Activated naive CD8-positive, alpha-beta T cell treated with anti-CD3 and anti-CD28 coated beads for 36 hours (primary cell): ENCODE measurements at places on chromosomes 5 and 9.

- DNase-seq: no peak
Observed at GRCh38 chr5:16980983-16981382, 44.9 kb upstream of the MYO10 start.

DNA sequence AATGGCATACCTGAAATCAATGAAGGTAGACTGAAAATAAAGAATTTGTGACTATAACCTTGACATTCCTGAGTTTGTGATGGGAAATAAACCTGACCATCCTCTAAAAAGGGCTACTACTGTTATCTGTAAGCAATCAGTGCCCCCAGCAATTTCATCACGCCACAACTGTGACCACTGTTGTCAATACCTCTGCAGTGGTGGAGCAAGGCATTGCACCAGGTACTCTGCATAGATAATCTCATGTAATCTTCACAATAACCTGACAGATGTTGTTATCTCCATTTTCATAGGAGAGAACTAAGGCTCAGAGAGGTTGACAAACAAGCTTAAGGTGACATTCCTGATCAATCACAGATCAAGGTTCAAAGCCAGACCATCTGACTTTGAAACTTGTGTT lies 38.5 kb upstream of the FRRS1L start:
- no peak for DNase-seq

- no peak for DNase-seq
Observed at GRCh38 chr5:40446910-40447309, 232.8 kb upstream of the PTGER4 start.

DNA sequence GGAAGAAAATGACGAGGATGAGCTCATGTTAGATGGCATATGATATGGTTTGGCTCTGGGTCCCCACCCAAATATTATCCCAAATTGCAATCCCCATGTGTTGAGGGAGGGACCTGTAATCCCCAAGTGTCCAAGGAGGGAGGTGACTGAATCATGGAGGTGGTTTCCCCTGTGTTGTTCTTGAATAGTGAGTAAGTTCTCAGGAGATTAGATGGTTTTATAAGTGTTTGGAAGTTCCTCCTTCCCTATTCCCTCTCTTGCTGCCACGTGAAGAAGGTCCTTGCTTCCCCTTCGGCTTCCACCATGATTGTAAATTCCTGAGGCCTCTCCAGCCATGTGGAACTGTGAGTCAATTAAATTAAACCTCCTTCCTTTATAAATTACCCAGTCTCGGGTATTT lies 10.1 kb downstream of the EDIL3 start:
- DNase-seq: no peak

DNA sequence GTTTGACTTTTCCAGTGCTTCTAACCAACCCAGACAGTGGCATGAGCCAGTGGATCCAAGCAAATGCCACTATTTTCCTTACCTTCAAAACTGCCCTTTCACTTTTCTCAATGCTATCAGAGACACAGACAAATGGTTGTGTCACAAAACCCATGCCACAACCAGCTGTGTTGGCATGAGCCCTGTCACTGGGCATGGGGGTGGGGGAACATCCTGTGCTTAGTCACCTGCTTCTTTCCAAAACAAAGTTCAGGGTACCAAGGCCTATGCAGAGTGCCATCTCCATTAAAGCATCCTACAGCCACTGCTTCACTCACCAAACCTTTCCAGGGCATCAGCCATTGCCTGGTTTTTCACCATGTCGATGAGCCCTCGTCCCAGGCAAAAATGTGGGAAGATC lies 30.1 kb downstream of the NIPSNAP3B start:
- no peak for DNase-seq

GRCh38 chr5:55621229-55621628 lies 86.5 kb upstream of the PLPP1 start:
- DNase-seq: no peak

GRCh38 chr5:68415177-68416085 lies 199.9 kb downstream of the PIK3R1 start:
- no peak for DNase-seq

DNA sequence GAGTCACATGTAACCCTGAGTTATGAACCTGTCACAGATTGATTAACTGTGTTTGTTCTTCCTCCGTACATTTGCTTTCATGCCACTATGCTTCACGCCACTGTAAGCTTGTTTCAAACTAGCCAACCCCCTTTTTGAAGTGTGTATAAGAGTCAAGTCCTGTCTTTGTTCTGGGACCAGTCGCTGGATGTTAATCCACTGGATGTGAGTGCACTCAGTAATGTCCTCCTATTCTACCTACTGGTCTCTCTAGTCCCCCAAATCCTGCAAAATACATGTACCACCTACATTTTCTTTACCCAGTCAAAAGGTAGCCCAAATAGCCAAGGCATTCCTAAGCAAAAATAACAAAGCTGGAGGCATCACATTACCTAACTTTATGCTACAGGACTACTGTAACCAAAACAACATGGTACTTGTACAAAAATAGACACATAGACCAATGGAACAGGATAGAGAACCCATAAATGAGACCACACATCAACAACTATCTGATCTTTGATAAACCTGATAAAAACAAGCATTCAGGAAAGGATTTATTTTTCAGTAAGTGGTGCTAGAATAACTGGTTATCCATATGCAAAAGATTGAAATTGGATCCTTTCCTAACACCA lies 1139.1 kb upstream of the SEMA6A start:
- DNase-seq: no peak

GRCh38 chr9:122463828-122464632 lies 13.7 kb downstream of the OR1J1 start:
- DNase-seq: peak; percentile 32

DNA sequence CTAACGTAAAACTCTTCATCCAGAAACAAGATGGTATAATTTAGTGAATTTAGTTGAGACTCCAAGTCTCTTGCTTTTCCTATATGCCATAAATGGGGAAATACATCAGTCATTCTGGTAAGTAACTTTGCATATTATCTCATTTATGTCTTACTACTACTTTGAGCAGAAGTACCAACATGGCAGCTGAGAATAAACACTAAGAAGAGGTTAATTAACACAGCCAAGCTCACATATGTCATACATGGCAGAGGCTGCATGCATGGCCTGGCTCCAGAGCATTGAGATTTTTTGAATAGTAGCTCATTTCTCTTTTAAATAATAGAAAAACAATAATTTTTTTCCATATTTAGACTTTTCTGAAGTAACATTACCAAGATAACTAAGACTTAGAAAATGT lies 54.3 kb downstream of the CERT1 start:
- no peak for DNase-seq

- DNase-seq: no peak
Observed at GRCh38 chr9:12878351-12878978, 103.6 kb downstream of the LURAP1L start.

DNA sequence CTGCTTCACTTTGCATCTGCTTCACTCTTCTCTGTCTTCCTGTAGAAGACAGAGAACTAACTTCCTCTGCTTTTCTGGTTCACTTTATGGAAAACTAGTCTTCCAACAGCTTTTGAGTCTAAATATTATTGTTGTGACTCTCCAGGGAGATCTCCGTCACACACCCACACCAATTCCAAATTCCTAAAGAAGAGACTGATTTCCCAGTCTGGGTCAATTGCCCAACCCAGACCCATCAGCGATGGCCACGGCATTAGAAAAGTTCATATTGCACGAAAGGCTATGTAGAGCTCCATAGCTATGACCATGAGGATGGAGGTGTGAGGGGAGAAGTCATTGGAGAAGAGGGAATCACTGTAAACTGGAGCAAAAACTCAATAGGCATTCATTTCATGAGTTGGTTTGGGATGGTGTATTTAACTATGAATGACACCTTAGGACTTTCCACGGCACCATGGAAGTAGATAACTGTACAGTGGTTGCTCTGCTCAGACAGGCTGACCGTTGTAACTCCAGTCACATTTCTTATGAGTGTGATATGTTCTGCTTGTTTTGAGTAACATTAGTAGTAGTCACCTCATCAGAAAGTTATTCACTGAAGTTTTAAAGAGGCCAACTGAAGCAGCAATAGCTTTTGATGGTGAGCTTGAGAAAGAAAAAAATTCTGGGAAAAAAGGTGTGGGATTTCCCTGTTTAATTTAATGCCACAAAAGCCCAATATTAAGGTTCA lies 78.1 kb upstream of the MAMDC2 start:
- no peak for DNase-seq

DNA sequence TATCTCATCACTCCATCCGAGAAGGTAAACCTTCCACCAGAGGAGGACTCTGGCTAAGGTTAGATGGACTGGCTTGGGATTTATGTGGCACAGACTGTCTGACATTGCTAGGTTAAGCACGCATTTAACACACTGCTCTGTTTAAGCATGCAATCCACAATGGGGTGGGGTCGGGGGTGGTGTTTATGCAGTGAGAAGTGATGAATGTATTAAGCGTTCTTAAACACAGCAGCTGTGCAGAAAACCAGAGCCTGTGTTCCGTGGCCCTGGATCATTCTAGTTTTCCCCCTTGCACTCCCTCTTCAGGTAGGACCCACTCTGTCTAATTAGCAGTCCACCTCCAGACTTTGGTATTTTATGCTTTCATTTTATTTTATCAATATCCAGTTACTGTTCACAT lies 46.4 kb downstream of the STXBP1 start:
- DNase-seq: no peak

DNA sequence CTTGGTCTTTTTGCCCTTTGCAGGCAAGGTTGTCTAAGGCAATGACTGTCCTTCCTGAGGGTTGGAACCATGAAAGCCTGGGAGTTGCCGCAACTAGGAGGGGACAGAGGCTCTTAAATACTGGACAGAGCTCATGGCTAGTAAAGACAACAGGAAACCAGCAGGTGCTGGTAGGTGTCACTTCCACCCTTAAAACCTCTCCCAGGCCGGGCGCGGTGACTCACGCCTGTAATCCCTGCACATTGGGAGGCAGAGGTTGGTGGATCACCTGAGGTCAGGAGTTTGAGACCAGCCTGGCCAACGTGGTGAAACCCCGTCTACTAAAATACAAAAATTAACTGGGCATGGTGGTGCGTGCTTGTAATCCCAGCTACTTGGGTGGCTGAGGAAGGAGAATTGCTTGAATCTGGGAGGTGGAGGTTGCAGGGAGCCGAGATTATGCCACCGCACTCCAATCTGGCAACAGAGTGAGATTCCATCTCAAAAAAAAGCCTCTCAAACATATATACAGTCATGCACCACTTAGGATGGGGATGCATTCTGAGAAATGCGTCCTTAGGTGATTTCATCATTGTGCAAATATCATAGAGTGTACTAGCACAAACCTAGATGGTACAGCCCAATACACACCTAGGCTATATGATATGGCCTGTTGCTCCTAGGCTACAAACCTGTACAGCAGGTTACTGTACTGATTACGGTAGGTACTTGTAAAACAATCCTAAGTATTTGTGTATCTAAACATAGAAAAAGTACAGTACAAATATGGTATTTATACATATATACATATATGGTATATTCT lies 102.7 kb downstream of the HSPA4 start:
- no peak for DNase-seq

- no peak for DNase-seq
Observed at GRCh38 chr5:138188626-138189025, 9.7 kb downstream of the KIF20A start.

- DNase-seq: no peak
Observed at GRCh38 chr9:96621618-96622017, 2.0 kb upstream of the CDC14B start.

GRCh38 chr5:168525856-168526255 lies 3.2 kb upstream of the FBLL1 start:
- DNase-seq: no peak

DNA sequence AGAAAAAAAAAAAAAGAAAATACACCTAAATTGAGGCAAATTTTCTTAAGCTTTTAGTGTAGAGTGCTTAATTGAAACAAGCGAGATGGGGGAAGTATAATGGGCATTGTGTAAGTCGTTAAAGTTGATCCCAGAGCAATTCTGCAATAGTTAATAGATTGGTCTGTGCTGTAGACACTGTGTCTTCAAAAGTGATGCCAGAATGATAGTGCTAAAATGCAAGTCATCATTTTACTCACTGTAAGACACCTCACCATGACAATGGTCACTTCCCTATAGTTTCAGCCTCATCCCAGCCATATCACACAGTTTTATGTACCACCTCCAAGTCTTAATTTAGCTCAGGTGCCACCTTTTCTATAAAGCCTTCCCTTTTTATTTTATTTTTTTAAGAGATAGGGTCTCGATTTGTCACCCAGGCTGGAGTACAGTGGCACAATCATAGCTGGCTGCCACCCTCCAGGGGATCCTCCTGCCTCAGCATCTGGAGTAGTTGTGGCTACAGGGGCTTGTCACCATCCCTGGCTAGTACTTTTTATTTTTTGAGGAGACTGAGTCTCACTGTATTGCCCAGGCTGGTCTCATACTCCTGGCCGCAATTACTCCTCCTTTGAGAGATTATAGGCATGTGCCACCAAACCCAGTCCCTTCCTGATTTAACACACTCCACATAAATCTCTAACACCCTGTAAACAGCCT lies 6.2 kb downstream of the COX7C start:
- DNase-seq: no peak

DNA sequence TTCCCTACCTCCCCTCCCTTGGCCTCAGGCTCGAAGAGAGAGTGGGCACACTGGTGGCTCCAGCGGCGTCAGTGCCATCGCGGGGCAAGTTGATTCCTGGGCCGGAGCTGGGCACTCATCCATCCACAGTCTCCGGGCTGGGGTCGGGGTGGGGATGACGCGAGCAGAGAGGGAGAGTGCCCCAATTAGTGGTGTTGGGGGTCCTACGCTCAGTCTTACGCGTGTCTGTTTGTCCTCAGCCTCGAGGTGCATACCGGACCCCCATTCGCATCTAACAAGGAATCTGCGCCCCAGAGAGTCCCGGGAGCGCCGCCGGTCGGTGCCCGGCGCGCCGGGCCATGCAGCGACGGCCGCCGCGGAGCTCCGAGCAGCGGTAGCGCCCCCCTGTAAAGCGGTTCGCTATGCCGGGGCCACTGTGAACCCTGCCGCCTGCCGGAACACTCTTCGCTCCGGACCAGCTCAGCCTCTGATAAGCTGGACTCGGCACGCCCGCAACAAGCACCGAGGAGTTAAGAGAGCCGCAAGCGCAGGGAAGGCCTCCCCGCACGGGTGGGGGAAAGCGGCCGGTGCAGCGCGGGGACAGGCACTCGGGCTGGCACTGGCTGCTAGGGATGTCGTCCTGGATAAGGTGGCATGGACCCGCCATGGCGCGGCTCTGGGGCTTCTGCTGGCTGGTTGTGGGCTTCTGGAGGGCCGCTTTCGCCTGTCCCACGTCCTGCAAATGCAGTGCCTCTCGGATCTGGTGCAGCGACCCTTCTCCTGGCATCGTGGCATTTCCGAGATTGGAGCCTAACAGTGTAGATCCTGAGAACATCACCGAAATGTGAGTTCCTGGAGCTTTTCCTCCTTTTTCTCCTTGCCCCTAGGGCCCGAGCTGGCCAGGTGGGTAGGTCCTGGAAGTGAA lies 861 bp downstream of the NTRK2 start:
- peak; percentile 0 for DNase-seq

DNA sequence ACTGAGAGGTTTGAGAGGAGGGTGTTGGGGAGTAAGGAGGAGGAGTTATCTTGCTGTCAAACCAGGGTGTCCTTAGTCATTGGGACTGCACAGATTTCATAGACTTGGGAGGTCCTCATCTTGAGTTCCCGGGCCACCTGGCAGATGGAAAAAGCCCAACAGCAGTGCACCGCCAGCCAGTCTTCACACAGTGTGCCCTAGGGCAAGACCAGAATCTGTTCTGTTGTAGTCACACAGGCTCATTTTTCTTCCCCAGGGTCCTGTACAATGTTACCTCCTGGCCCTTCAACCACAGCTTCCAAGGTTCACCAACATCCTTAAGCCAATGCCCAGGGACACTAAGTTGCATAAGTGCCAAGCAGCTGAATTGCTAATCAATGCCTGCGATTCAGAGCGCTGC lies 21.0 kb downstream of the PLAC8L1 start:
- no peak for DNase-seq

GRCh38 chr5:115602591-115603125 lies 379 bp upstream of the TICAM2 start:
- no peak for DNase-seq
